ENCODE measurements at places on chromosomes 6 and 20.

DNA sequence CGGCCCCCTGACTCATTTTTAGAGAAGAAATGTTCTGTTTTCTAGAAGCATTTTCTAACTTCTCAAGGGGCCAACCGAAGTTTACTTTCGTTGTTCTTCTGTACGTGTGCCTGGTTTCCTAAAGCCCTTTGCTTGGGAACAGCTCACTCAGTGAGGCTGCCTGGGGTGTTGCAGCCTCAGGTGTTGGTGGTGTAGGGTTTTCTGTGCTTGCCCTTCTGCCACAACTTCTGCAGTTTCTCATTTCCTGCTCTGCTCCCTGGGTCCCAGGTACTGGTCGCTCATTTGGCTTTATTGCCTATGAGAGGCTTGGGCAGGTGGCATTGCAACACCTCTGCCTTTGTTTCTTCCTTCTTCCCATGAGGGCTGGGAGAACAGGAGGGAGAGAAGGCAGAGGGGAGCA lies 278.3 kb downstream of the SOX4 start:
- no peak for DNase-seq

DNA sequence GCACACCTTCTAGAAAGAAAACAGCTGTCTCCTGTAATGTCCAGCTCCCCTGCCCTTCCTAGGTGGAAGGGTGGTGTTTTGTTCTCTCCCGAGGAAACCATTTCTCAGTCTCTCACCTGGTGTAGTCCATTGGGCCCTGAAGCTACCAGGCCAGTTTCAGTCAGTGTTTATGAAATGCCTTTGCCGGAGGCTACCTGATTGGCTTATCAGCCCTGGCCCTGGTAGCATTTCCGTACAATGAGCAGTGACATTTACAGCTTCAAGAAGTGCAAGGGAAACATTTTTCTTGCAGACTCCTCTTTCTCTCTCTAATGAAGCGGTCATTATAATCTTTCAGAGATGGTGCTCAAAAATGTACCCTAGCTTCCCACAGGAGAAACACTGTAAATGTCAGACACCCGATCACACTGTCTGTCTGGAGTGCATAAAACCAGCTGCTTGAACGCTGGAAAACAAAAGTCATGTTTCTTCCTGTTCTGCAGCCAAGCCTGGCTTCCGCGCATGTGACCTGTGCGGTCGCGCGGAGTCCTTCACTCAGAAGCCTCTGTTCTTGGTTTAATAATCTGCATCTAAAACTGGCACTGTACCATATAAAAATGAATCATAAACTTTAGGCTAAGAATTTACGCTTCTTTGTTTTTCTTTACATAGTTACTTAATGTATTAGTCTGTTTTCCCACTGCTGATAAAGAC lies 28.4 kb upstream of the SAYSD1 start:
- DNase-seq, result no peak

GRCh38 chr20:62420846-62421715 lies 6.3 kb downstream of the RBBP8NL start:
- no peak for DNase-seq

DNA sequence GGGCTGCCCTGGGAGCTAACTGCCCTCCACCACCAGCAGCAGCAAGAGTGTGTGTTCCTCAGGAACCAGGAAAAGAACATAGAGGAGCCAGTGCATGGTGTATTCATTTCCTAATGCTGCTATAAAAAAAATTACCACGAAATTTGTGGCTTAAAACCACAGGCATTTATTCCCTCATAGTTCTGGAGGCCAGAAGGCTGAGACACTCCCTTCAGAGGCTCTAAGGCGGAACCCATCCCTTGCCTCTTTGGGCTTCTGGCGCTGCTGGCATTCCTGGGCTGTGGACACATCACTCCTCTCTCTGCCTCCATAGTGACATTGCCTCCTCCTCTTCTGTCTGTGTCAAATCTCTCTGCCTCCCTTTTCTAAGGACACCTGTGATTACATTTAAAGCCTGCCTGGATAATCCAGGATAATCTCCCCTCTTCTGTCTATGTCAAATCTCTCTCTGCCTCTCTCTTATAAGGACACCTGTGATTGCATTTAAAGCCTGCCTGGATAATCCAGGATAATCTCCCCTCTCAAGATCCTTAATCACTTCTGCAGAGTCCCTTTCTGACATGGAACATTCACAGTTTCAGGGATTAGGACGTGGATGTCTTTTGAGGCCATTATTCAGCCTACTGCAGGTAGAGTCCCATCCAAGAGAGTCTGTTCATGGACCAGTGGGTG lies 54.7 kb downstream of the NDUFAF5 start:
- no peak for DNase-seq

DNA sequence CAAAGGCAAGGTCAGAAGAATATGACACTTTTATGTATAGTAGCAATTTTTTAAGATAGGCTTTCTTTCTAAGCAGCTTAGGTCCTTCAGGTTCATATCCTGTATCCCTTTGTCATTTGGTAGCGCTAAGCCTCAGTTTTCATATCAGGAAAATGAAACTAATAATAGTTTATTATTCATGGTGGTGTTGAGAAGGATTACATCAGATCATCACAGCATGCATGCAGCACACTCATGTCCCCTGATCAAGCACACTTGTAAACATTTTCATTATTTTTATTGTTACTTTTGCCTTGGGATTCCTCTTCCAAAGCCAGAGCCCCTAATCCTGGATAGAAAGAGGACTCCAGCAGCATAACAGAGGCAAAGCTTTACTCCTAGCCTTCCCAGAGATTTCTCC lies 70.2 kb upstream of the ADGRF1 start:
- DNase-seq, result no peak

DNA sequence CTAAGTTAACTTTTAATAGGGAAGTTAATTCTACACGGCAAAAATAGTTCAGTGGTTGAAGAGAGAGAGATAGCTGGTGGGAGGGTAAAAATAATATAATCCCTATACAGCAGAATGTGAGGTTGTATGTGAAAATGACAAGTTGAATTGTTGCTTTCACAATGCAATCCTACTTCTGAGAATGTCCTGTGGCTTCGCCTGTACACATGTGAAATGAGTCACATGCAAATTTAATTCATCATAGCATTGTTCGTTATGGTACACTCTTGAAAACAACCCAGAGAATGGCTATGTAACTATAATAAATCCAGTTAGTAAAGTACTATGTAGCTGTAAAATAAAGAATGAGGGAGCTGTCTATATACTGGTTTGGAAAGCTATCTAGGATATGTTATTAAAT lies 46.0 kb upstream of the HINT3 start:
- no peak for DNase-seq

- DNase-seq, result no peak
These were observed 17.1 kb downstream of the RIPOR3 start for GRCh38 chr20:50674138-50674825.

DNA sequence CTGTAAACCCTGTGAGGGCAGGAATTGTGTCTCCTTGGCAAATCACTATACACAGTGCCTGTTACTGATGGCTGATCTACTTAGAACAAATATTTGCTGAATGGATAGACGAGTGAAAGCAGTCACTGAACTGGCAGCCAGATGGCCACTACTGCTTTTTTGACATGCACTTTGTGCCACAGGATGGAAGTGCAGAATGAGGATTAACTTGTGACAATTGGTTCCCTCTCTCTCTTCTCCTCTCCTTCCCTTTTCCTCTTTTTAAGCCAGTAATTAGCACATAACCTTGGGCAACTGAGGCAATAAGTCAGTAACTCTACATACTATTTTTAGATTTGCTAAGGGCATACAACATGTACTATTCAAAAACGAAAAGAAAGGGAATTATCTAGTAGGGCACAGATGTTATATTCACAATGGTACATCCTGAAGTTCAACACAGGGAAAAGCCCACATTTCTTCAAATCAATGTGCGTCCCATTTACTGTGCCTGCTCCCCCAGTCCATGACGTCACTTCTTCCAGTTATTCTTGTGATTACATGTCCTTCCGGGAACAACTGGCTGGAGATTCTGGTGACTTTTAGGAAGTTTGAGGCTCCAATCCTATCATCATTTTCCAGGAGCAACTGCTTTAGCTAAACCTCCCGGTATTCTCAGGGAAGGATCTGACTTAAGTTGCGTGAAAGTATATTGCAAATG lies 17.0 kb upstream of the RPS6KA2 start:
- DNase-seq, result no peak

DNA sequence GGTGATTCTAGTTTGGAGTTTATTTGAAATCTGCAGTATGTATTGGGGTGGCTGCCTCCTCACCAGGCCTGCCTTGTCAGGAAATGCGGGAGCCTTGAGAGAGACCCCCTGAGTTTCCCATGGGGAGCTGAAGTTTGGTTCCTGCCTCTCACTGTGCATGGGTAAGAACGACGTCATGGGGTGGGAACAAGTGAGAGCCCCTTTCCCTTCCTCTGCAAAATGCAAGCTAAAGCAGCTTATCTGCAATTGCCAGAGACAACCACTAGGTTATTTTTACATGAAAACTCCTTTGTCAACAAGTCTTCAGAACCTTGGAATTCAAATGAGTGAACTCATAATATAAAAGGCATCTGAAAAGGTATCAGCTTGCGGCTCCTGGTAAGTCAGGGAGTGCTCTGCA lies 58.4 kb downstream of the TMEM170B start:
- no peak for DNase-seq

DNA sequence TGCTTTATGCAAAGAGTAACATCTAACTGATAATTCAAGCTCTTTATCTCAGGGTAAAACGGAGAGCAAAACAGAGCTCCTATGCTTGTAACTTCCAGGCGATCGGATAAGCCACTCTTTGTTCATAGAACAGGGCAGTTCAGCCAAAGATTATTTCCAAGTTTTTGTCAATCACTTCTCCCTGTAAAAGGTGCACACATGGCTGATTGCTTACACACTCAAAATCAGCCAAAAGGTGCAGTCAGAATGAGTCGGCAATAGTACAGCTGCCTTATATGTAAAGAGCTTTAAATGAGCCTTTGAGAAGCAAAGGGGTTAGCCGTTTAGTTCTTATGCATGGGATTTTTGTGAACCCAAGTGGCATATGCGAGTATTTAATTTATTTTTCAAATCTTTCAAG lies 449.6 kb upstream of the POU3F2 start:
- DNase-seq, result no peak

DNA sequence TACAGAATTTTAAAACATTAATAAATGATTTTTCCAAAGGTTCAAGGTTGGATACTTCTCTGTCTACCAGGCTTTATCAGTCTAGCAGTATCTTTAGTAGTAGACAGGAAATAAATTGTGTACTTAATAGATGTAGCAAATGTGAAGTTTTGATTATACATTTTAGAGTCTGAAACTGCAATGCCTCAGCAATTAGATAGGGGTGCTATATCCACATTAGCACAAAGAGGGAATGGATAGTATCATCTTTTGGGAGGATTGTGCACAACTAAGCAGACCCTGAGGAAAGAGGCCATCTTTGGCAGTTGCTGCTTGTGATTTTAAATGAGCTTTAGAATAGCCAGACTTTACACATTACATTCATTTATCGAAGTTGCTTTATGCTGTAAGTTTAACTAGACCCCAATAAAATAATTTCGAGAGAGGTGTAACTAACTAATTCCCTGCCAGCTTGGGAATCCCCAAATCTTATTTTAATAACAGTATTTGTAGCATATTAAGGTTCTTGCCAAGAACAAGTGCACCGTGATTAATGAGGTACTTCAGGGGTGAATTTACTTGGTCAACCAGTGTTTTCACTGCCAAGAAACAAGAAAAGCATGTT lies 2.8 kb downstream of the KCNQ5 start:
- DNase-seq, result peak; percentile 74

DNA sequence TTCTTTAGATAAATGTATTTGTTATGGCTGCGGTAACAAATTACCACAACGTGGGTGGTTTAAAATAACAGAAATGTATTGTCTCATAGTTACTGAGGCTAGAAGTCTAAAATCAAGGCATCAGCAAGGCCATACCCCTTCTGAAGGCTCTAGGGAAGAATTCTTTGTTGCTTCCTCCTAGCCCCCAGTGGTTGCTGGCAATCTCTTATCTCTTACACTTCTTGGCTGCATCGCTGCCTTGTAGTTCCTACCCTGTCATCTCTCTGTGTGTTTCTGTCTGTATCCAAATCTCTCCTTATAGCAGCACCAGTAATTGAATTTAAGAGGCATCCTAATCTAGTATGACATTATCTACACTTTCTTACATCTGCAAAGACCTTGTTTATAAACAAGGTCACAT lies 534.7 kb downstream of the PHF3 start:
- no peak for DNase-seq

GRCh38 chr6:12693122-12693521 lies 23.4 kb upstream of the PHACTR1 start:
- DNase-seq, result no peak

GRCh38 chr20:56458206-56458821 lies 10.1 kb upstream of the RTF2 start:
- DNase-seq, result no peak

DNA sequence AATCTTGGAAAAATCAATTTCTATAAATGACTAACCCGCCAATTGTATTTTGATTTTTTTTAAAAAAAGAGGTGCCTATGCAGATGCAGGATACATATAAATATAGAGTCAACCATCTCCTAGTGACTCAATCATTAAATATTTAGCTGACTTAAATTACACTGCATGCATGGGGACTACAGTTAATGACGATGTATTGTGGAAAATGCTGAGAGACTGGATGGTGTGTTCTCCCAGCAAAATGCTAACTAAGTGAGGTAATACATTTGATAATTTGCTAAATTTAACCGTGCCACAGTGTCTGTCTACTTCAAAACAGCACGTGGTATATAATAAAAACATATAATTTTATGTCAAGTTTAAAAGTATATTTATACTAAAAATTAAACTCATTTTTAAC lies 341.6 kb downstream of the PRKN start:
- DNase-seq, result no peak

- DNase-seq, result no peak
These were observed 145.0 kb upstream of the SOX4 start for GRCh38 chr6:21448485-21449109.

Data from NCI-H446 (cell line).